ENCODE measurements at places on chromosomes 12 and 14.

DNA sequence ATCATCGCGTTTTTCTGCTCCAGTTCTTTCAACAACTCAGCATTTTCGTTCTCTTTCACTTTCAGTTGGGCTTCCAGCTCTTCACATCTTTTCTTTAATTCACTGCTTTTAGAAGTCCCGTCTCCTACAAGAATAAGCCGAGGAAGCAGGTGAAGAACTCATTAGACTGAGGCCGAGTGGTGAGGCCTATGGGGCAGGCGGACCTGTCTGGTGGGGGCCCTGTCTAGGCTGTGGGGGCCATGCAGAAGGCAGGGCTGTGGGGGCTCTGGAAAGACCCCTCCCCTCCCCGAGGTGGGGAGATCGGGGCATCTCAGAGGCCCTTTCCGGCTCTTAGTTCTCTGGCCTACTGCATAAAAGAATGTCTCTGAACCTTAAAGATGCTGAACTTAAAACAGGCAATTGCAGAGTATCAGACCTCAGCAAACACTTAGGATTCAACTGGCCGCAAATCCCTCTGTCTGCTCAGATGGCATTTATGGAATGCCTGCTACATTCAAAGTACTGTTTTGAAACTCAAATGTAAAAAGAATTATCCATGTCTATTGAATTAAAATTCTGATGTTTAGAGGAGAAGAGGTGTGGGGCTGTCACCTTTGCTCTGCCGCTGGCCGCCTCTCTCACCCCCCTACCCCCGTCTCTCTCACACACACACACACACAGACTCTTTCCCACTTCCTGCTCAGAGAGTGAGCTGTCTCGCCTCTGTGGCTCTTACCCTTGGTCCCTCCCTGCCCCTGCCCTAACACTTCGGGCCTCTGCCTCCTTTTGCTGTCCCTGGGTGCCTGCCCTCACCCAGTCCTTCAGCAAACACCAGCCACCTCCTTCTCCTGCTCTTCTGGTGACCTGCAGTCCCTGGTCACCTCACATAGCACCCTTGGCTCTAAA lies 34.7 kb downstream of the CCDC92 start:
- no peak for DNase-seq

DNA sequence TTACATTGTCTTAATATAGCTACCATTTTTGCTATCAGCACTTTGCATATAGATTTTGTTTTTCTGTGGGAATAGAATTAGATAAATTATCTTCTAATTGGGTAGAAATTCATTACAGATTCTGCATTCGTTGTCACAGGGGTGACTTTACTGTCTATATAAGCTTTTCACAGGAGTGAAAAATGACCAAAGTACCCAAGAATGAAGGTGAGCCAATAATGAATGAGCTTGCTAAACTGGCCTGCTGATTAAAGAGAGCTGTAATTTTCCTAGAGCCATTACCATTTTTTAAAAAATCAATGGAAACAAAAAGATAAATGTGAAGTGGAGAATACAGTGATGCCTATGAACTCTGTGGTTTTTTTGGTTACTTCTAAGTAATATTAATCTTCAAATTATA lies 504.6 kb downstream of the RPL10L start:
- DNase-seq, result no peak

DNA sequence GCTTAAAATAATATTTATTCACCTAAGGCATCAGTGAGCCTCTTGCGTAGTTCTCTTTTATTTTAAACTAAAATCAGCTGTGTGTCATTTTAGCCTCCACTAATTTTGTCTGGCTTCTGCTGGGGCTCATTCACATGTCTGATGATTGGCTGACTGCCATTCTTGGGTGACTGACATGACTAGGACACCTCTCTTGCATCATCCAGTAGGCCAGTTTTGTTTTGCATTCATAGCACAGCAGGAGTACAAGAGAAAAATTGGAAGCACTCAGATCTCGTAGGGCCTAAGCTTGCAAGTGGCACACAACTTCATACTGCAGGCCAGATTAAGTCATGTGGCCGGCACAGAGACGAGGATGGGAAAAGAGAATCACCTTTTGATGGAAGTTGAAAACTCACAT lies 1226.5 kb downstream of the GALC start:
- no peak for DNase-seq

DNA sequence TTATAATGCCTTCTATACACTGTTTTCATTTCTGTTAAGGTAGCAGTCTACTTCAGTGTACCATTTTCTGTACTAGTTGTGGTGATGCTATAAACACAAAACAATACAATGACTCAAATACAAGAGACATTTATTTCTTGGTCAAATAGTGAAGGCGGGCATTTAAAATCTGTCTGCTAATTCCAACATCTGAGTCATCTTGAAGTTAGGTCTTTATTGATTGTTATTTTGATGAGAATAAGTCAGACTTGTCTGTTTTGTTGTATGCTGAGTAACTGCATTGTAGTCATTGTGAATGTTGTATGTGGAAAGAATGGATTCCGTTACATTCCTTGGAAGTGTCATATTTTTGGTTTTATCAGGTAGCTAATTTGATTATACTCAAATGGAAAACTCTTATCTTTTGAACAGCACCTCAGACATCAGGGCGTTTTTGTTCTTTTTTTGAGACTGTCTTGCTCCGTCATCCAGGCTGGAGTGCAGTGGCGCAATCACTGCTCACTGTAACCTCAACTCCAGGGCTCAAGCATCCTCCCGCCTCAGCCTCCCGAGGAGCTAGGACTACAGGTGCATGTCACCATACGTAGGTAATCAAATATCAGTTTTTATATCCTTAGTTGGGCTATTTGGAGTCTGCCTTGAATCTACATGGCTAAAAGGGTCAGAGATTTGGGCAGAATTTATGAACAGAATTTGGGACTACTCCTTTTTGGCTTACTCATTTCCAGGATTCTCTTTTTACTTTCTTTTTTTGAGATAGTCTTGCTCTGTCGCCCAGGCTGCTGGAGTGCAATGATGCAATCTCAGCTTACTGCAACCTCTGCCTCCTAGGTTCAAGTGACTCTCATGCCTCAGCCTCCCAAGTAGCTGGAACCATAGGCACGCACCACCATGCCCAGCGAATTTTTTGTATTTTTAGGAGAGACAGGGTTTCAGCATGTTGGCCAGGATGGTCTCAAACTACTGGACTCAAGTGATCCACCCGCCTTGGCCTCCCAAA lies 56.8 kb downstream of the PAPLN start:
- no peak for DNase-seq

DNA sequence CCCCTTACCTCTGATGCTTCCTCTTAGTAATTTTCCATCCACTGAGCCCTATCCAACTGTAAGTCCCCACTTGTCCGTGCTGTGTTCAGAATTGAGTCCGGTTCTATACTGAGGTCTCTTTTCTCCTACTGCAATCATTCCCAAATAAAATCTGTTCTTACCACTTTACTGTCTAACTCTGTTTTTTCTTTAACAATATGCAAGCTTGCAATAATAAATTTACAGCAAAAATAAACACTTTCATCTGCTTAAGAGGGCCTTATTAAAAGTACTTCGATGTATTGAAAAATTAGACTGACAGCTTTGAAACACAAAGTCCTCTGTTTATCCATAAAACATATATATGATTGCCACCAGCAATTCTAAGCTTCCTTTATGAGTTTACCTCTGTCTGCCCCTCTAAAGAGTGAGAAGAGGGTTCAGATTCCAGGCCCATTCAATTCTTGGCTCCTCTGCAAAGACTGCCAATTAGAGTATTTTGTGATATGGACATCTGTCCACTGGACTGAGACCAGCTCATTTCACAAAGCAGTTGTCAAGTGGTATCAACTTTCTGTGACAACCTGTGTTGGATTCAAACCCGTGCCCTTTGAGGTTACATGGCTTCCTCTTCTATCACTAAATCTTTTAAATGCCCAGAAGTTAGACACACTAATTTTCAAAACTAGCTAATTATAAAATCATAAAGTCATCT lies 39.9 kb upstream of the G2E3 start:
- no peak for DNase-seq

GRCh38 chr14:69048456-69048855 lies 69.4 kb upstream of the ACTN1 start:
- no peak for DNase-seq

DNA sequence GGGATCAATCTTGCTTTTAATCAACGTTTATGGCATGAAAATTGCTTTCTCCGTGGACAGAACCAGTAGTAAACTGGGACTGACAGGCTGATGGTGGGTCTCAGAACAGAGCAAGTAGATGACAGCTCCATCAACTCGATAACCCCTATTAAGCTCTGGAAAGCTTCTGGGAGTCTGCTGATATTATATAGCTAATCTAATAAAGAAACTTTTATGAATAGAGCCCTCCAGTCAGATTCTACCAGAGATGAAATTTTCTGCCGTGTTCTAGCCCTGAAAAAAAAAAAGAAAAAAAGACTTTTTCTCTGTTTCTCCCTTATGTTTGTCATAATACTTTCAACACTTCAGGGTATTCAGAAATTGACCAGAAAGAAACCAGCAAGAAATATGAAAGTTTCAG lies 171.6 kb downstream of the APAF1 start:
- no peak for DNase-seq

DNA sequence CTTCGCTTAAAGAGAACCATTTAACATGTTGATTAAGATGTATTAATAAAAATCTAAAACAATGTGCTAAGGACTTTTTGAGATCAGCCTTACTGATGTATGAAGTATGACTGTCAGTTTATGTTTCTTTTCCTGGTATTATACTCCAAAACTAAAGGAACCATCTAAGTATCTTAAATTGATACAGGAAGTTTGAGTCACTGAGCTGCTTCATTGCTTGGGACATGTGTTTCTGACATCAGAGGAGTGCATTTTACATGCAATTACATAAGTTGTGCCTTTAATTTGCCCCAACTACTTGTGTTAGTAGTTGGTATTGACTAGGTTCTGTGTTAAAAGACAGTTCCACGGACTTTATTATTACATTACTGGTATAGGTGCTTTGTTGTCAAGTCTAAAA lies 50.9 kb downstream of the PROX2 start:
- no peak for DNase-seq

DNA sequence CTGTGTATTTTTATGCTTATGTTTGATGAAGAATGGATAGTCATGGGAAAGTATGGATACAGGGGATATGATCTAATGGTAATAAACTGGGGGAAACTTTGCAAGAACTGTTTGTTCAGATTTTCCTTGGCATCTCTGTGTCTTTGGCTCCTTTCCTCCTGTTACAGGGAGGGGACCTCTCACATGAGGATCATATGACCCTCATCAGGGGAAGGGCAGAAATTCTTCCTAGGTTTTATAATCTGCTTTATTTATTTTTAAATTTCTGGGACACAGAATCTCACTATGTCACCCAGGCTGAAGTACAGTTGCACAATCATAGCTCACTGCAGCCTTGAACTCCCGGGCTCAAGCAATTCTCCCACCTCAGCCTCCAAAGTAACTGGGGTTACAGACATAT lies 526.5 kb downstream of the CCER1 start:
- DNase-seq, result no peak

DNA sequence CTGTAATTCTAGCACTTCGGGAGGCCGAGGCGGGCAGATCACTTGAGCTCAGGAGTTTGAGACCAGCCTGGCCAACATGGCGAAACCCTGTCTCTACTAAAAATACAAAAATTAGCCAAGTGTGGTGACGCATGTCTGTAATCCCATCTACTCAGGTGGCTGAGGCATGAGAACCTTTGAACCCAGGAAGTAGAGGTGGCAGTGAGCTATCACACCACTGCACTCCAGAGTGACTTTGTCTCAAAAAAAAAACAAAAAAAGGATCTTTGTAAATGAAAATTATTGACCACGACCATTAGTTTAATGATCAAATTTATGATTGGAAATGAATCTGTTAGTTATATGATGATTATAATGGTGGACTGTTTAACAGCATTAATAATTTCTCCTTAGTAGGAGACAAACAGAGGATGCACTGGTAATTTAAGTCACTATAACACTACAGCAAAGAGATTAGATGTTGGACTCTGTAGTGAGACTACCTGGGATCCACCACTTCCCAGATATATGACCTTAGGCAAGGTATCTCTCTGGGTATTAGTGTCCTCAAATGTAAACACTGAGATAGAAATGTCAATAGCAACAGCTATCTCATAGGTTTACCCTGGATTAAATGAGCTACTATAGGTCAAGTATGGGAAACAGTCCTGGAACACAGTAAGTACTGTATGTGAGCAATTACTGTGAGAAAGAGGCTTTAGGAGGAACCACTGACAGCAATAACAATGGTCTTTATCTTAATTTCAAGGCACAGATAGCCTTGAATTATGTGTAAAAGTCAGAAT lies 214.7 kb downstream of the NOVA1 start:
- DNase-seq, result no peak

DNA sequence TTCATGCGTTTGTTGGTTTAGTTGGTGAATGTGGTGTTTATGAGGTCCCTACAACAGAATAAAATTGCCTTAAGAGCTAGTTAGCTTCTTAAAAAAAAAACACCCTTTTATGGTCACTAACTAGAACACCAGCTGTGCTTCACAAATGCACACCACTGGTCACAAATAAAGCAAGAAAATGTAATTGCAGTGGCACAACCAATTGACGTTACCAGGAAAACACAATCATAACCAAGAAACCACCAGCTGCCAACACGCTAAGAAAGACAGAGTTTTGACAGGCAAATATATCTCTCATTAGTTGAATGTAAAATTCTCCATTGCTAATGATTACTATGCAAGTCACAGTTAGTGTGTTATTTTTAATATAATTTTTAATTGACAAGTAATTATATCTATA lies 389.9 kb downstream of the ADAMTS20 start:
- no peak for DNase-seq

DNA sequence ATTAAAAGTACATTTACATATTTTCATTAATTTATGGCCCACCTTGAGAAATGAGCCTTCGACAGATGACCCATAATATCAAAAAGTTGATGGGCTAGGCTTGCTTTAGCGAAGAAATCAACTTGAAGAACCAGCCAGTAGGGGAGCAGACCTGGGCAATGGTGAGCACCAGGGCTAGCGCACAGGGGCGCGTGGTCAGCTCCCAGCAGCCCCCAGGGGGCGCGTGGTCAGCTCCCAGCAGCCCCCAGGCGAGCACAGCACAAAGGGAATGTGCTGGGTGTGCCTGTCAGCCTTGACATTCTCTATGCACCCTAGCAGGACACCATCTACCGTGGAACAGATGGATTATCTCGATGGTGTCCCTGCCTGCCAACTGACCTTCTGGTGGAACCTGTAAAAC lies 15.3 kb upstream of the SOX5 start:
- no peak for DNase-seq

DNA sequence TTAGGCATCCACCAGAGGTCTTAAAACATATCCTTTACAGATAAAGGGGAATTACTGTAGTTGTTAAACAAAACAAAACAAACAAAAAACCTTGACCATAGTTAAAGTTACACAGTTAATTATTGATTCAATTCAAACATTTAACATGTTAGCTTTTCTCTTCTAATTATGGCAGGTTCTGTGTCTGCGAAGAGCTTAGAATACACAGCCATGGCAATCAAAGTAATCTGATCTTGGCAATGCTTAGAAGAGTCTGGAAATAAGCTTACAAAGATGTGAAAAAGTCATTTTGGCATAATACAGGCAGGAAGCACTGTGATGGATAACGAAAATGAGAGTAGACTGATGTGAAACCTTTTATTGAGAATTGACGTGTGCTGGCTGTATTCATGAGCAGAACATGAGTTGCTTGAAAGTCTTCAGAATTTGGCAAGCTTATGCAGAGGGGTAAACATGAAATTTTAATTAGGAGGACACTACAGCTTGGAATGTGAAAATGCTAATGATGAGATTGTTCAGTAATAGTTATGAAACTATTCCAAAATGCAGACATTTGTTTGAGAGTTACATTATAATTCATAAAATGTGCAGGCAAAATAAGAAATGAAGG lies 629.6 kb downstream of the FSCB start:
- DNase-seq, result no peak

- DNase-seq, result no peak
Observed at GRCh38 chr14:81070511-81070910, 115.1 kb downstream of the TSHR start.

Data from vagina (tissue), 2 donors.